ENCODE measurements at places on chromosomes 3 and 15.

DNA sequence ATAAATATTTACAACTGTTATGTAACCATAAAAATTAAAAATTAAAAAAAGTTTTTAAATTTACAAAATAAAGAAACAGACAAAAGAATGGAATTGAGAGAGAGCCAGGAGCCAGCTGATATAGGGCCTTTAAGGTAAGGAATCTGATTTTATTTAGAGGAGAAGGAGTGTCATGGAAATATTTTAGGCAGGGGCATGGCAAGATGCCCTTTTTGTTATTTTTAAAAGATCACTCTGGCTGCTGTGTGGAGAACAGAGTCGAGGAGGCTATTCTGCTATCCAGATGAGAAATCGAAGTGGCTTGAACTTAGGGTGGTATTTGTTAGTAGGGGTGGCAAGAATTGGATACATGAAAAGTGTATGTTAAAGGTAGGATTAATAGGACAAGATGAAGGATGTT is 9.1 kb upstream of the ADAMTS9 start:
- no peak for DNase-seq

- no peak for DNase-seq
Observed at GRCh38 chr3:105791131-105791530, 77.7 kb downstream of the CBLB start.

GRCh38 chr3:60303160-60303559 is 948.1 kb downstream of the FHIT start:
- no peak for DNase-seq

- DNase-seq, result no peak
Observed at GRCh38 chr3:18917923-18918322, 230.4 kb upstream of the KCNH8 start.

- DNase-seq, result no peak
Observed at GRCh38 chr3:58349792-58350626, 17.3 kb downstream of the PXK start.

- no peak for DNase-seq
Observed at GRCh38 chr3:86794361-86795065, 196.4 kb downstream of the VGLL3 start.

- DNase-seq, result no peak
Observed at GRCh38 chr15:95684693-95685115, 645.8 kb upstream of the NR2F2 start.

- no peak for DNase-seq
Observed at GRCh38 chr3:183331498-183331897, 78.4 kb downstream of the B3GNT5 start.

DNA sequence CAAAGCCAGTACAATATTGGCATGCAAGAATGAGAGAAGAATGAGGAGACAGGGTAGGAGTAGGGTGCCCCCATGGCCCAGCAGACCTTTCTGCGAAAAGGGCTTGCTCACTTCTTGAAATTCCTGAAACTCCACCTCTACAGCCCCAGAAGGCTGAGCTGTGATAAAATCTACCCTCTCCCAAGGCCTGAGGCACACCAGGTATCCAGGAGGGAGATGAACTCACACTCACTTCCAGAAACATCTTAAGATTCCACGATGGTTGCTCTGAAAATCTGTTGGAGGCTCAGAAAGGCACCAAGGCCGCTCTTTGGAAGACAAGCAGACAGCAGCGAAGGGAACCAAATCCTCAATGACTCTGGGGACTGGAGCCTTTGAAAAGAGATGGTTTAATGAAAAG is 297.5 kb downstream of the UACA start:
- DNase-seq, result no peak

DNA sequence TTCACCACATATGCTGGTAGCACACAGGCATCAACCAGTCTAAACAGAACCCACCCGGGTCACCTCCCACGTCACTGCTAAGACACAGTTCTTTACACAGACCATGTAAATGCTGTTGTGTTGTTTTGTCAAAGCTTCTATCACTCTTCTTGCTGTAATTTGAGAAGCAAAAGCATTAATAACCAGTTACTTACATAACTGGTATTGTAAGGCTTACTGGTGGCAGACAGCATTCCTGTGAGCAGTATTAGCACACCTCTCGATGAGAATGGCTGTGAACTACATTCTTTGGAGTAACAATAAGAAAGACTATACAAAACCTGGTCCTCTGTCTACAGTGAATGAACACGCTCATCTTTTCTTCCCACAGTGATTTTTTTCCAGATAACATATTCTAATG is 479.2 kb downstream of the LPP start:
- DNase-seq, result no peak

- no peak for DNase-seq
Observed at GRCh38 chr3:52323526-52324295, 7.6 kb downstream of the DNAH1 start.

Measured in left renal cortex interstitium (tissue), 4 donors.